Left ventricle myocardium inferior (tissue), 1 donor: ENCODE measurements at places on chromosomes 13 and 19. TPM values are rescaled to one million over a fixed set of nuclear protein-coding genes. Genes with fewer than 3 reads are reported as not detected.

- no peak for DNase-seq
Observed at GRCh38 chr19:36665832-36666231, 805 bp downstream of the ZNF461 start.

- no peak for DNase-seq
Observed at GRCh38 chr19:51637362-51637978, 7.3 kb upstream of the SIGLEC5 start.

DNA sequence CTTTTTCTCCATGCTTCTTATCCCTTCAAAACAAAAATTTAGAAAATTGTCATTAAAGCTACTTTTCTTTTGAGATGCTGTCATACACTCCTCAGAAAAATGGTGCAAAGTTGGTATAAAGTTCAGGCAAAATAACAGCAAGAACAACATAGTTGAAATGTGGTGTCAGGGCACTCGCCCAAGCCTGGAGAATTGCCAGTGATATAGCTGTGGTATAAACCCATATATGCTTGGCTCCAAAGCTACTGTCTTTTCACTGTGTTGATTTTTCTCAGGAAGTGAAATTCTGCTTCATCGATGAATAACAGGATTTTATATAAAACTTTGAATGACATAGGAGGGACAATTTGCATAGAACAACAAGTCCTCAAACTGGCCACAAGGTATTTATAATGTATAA, 2532.9 kb downstream of the PCDH9 start:
- no peak for DNase-seq

- no peak for DNase-seq
Observed at GRCh38 chr13:101655435-101655834, 203.0 kb downstream of the ITGBL1 start.

- DNase-seq: no peak
Observed at GRCh38 chr19:50492303-50493052, 15.8 kb upstream of the GARIN5A start.

The SIGLEC8 gene
- total RNA-seq: 0.16 TPM

- no peak for DNase-seq
Observed at GRCh38 chr13:46775385-46776107, 21.4 kb downstream of the ESD start.

GRCh38 chr13:113483504-113484293, 6.8 kb downstream of the DCUN1D2 start:
- no peak for DNase-seq

- DNase-seq: no peak
Observed at GRCh38 chr13:83508771-83509301, 373.4 kb downstream of the SLITRK1 start.

- no peak for DNase-seq
Observed at GRCh38 chr13:39682310-39682709, 26.8 kb downstream of the COG6 start.

The DIRAS1 gene
- 195 TPM for total RNA-seq

- DNase-seq: no peak
Observed at GRCh38 chr13:26616126-26616525, 58.6 kb downstream of the WASF3 start.

DNA sequence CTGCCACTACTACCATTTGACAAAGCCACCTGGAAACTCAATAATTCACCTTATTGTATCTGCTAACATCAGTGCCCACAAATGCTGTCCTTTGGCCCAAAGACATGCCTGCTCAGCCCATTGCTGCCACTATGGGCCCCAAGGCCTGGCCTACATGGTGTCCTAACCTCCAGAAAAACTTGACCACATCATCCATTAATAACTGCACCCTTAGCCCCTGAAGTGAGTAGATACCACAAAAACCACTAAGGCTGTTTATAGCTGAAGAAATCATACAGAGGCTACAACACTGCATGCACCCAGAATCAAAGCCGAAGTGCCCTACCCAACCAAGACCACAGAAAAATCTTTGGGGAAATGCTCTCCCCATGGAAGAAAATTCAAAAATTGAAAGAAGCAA, 932.8 kb upstream of the SLITRK6 start:
- DNase-seq: no peak
